ENCODE measurements at places on chromosomes 6 and 20.

DNA sequence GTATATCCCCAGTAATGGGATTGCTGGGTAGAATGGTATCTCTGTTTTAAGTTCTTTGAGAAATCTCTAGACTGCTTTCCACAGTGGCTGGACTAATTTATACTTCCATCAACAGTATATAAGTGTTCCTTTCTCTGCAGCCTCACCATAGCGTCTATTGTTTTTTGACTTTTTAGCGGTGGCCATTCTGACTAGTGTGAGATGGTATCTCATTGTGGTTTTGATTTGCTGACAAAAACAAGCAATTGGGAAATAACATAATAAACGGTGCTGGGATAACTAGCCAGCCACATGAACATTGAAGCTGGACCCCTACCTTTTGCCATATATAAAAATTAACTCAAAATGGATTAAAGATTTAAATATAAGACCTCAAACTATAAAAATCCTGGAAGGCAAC, 14.2 kb downstream of the OR2A4 start:
- no peak for DNase-seq

DNA sequence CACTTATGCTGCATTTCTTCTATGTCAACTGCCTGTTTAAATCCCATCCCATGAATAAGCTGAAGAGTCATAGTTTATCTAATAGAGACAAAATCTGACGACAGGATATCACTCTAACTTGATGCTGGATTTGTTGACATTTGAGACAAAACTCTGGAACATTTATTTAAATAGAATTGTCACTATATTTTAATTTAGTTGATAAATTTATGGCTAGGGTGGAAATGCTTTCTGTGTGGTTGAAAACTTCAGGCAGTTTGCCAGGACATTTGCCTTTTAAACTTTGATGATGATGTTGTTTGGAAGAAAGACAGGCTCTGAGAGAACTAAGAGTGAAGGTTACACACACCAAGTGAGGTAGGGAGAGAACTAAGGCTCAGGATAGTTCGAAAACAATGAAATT, 68.1 kb downstream of the GJA1 start:
- DNase-seq: no peak

DNA sequence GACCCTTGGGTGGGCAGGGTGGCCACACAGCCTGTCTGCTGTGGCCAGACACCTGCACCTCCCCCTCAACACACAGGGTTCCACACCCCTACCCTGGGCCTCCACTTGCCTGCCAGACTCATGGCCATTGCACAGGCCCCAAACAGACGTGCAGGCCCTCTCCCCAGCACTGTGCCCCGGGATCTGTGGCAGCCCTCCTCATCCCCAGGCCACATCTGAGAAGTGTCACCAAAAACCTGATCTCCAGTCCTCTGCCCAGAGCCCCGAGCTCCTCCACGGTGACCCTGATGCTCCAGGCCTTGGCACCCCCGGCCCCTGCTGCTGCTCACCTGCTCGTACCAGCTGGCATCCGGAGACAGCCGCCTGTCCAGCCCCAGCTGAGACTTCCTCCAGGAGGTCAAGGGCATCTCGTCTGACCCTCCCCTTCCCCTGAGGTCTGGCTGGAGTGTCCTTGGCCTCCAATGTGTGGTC, 160.1 kb downstream of the DLL1 start:
- DNase-seq: no peak

DNA sequence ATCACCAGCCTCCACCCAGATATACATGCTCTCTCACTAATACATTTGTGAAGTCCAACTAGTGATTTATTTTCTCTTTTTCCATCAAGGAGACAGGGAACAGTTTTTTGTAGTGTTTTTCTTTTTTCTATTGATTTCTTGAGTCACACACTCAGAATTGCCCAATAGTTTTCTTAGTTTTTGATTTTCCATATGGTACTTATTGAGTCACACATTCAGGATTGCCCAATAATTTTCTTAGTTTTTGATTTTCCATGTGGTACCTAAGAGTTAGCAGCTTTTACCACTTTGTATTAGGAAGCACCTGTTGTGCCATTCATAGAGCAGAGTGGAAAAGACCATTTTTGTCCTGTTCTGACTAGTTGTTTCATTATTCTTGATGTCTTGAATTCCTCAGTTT, 1268.8 kb downstream of the EPHA7 start:
- no peak for DNase-seq

DNA sequence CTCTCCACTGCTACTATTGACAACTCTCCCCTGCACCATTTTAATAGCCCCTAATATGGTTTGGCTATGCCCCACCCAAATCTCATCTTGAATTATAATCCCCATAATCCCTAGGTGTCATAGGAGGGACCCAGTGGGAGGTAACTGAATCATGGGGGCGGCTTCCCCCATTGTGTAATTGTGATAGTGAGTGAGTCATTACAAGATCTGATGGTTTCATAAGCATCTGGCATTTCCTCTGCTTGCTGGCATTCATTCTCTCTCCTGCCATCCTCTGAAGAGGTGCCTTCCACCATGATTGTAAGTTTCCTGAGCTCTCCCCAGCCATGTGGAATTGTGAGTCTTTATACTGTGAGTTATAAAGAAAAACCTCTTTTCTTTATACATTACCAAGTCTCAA, 74.1 kb upstream of the TCF21 start:
- DNase-seq: peak; percentile 17

DNA sequence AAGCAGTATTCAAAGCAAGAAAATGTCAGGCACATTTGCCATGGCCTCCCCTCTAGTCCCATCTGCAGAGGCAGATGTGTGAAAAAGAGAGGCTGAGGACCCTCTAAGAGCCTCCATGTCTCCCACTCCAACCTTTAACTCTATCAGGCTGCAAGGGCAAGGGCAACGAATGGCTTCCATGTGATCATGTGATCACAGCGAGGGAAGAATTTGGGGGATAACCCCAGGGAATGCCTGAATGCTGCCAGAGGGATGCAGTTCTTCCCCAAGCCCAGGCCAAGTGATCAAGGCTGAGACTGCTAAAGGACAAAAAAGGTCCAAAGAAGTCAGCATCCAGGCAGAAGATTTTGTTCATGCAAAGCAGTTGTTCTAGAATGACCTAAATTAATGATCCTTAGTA, 4.9 kb downstream of the CHD6 start:
- no peak for DNase-seq

DNA sequence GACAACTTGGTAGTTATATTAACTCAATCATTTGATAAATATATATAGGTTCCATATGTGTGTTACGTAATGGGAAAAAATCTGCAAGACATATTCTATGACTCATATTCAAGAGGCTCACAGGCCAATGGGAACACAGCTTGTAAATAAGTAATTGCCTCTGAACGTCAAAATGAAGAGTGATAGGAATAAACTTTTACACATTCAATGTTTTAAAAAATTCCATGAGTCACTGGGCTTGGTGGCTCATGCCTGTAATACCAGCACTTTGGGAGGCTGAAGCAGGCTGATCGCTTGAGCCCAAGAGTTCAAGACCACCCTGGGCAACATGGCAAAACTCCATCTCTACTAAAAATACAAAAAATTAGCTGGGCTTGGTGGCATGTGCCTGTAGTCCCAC, 209.4 kb upstream of the MCHR2 start:
- DNase-seq: peak; percentile 88

DNA sequence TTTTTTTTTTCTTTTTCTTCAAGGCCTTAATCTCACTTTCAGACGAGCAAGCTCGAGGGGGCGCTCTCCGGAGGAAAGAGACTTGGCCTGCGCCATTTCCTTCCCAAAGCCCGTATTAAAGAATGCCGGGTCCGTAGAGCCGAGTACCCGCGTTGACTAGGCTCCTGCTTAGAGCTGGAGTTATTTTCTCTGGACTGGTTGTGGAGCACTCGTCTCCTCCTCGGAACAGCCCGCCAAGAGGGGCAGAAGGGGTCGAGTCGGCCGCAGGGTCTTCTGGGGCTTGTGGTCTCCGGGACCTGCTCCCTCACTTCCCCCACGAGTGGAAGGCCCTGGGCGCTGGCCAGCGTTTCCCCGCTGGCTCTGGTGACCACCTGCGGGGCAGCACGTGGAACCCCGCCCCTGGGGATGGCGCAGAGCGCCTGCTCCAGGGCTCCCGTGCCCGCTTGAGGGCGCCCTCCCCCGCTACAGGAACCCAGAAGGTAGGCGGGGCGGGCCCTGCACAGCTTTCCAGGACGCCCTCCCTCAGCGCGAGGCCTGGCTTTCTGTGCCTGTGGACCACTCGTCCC, 2.7 kb upstream of the MEI4 start:
- no peak for DNase-seq

DNA sequence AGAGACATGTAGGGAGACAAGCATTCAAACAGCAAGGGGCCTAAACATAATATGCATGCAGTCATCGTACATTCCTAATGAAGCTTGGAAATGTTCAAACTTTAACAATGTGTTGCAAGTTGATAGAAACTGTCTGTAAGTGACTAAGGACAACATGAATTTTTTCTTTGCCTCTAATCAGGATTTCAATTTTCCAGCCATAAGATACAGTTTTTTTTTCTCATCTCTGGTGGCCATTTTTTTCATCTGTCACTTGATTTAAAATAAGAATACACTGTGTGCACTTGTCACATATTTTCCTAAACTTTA, 22.2 kb upstream of the MTRF1L start:
- no peak for DNase-seq

GRCh38 chr6:44058617-44059358, 68.5 kb downstream of the MRPL14 start:
- DNase-seq: no peak

GRCh38 chr20:49185071-49185761, 2.9 kb downstream of the STAU1 start:
- DNase-seq: no peak

DNA sequence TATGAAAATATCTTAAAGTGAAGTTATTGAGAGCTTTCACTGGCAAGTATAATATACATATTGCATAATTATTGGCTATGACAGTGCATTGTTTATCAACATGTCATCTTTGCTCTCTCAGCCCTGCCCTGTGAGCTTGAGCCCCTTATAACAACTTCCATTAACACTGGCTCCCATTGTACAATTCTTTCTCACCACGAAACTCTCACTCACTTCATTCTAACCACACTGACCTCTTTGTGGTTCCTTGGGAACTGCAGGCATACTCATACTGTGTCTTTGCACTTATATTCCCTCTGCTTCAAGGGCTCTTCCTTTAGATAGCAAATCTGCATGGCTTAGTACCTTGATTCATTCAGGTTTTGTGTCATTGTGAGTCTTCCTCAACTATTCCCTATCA, 411.8 kb downstream of the CDKAL1 start:
- no peak for DNase-seq

- DNase-seq: no peak
Observed at GRCh38 chr20:62472138-62472940, 3.5 kb downstream of the GATA5 start.

- no peak for DNase-seq
Observed at GRCh38 chr6:3545156-3545555, 88.3 kb upstream of the SLC22A23 start.

GRCh38 chr20:23959054-23959453, 29.5 kb downstream of the GGTLC1 start:
- no peak for DNase-seq

DNA sequence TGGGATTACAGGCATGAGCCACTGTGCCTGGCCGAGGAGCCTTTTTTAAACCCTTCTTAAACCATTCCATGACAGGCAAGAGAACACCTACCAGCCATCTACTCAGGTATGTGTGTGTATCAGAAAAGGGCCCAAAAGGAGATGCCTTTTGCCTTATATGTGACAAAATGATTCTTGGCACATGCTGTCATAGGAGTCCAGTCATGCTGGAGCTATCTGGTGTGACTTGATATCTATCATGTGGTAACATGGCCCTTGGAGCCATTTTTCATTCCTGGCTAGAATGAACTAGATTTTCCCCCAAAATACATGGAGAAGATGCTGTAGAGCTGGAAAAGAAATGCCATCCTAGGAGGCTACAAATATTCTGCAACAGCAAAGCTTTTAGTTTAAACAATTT, 129.1 kb downstream of the DST start:
- DNase-seq: no peak

GRCh38 chr20:46408281-46408731, 1.9 kb upstream of the ELMO2 start:
- DNase-seq: no peak

DNA sequence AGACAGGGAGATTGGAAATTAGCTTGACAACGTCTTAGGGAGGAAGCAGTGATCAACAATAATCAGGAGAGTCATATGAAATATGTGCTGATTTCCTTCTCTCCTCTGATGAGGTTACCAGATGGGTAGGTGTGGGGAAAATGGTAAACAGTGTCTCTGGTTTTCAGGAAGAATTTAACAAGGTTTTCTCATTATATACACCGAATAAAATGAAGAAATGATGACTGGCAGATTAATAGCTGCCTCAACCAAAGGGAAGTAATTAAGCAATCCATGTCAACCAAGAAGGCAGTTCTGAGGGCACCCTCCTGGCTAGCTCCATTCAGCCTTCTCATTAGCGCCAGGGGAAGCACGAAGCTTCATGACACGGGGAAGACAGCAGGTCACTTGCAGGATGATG, 12.7 kb upstream of the RAMACL start:
- no peak for DNase-seq

DNA sequence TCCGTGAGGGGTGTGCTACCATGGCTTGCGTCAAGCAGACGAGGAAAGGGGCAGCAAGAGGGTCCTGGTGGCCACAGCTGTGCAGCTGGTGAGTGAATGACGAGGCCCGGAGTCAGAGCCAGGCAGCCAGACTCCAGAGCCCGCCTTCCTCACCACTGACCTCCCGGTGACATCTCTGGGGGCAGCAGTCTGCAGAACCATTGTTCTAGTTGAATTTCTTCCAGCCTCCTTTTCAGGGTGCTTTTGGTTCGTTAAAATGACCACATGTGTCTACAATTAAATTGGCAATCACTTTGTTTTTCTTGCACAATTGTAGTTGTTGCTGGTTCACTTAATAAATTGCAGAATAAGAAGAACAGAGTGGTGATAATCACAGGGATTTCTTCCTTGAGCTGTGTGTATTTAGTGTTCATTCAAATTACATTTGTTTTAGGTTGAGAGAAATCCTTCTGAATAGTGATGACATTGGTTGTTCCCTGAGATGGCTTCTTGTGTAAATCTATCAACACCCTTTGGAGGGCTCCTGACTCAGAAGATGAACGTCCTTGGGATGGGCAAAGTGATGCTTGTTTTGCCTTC, 96.4 kb downstream of the TULP4 start:
- DNase-seq: no peak

All from amniotic stem cell (primary cell).